ENCODE measurements at places on chromosomes 12 and 14.

- DNase-seq, result no peak
These were observed 8.0 kb upstream of the ATF7IP start for GRCh38 chr12:14357486-14357885.

DNA sequence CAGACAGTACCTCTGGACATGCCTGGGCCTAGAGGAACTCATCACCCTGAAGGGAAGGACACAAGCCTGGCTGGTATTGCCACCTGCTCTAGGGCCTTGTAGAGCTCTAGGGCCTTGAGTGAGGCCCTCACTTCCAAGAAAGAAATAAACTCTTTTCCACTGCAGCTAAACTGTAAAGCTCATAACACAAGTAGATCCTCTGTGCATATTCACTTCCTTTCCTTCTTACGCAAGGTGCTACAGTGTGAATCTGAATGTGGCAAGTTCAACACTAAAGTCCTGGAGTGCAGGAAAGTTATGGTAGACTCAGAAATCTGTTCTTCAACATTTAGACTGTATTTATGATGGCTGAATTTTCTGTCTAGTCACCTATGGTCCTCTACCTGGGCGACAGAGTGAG is 14.5 kb downstream of the RNASE3 start:
- no peak for DNase-seq

GRCh38 chr12:46609273-46609623 is 216.5 kb downstream of the SLC38A4 start:
- DNase-seq, result peak; percentile 18

DNA sequence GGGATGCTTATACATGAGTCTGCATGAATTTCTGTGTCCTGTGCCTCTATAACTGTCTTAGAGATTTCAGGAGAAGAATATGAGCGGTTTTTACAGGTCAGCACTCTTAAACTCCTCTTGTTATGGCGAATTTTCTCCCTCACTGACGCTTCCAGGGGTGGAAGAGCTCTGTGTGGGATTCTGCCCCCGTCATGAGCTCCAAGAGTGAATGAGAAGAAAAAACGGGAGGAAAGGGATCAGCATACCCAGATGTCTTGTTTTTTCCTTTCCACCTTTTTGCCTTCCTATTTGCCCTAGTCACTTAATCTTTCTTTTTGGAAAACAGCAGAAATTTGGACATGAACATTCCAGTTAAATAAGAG is 651 bp downstream of the PFKM start:
- no peak for DNase-seq

DNA sequence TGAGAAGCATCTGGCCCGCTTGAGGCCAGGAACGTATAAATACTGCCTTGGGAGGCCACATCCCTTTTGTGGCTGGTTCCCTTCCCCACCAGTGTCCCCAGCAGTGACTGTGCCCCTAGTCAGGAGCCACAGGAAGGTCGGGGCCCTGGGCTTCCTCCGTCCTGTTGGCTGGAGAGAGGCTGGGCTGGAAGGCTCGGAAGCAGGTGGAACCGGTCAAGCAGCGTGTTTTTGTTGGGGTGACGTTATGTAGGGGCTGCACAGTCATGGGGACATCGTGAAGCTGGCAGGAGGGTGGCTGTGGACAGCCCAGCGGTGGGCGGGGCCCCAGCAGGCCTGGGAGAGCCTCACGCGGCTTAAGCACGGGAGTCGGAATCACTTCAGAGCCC is 10.1 kb downstream of the XRCC3 start:
- no peak for DNase-seq

GRCh38 chr12:53670308-53670707 is 5.6 kb downstream of the ATP5MC2 start:
- no peak for DNase-seq

DNA sequence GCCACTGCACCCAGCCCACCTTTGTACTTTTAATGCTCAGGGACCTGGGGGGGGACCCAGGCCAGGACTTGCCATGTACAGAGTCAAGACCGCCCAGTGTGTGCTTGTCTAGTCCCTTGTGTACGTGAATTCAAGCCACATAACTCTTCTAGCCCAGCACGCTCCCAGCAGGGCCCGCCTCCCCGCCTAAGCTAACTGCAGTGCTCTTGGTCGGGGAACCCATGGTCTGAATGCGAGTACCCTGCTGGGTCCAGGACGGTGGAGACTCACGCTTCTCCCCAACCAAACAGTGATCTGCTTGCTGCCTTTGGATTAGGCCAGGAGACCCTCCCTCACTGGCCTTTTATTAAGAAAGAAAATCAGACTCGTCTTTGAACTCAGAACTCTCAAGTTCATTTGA is 23.3 kb downstream of the CD9 start:
- no peak for DNase-seq

GRCh38 chr12:75672200-75672599 is 160.8 kb upstream of the KRR1 start:
- no peak for DNase-seq

DNA sequence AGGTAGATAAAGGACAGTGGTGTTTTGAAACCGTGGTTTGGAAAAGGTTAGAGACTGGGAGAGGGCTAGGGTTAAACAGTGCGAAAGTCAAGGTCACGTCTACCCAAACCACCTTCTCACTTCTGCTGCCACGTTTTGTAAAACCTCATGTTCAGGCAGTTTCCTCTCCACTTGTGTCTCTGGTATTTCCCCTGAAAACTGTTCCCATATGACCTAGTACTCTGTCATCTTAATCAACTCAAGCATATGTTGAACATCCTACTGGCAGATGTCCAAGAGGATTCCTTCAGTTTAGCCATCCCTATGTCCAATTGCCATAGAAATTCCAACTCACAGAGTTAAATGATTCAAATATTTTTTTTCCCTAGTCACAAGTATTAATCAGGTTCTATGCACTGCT is 17.4 kb downstream of the CLEC4C start:
- DNase-seq, result no peak

DNA sequence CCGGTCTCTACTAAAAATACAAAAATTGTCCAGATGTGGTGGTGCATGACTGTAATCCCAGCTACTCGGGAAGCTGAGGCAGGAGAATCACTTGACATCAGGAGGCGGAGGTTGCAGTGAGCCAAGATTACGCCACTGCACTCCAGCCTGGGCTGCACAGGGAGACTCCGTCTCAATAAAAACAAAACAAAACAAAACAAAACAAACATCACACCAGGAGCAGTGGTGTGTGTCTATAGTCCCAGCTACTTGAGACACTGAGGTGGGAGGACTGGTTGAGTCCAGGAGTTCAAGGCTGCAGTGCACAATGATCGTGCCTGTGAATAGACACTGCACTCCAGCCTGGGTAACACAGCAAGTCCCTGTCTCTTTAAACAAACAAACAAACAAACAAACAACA is 89.5 kb upstream of the HECTD1 start:
- DNase-seq, result no peak

DNA sequence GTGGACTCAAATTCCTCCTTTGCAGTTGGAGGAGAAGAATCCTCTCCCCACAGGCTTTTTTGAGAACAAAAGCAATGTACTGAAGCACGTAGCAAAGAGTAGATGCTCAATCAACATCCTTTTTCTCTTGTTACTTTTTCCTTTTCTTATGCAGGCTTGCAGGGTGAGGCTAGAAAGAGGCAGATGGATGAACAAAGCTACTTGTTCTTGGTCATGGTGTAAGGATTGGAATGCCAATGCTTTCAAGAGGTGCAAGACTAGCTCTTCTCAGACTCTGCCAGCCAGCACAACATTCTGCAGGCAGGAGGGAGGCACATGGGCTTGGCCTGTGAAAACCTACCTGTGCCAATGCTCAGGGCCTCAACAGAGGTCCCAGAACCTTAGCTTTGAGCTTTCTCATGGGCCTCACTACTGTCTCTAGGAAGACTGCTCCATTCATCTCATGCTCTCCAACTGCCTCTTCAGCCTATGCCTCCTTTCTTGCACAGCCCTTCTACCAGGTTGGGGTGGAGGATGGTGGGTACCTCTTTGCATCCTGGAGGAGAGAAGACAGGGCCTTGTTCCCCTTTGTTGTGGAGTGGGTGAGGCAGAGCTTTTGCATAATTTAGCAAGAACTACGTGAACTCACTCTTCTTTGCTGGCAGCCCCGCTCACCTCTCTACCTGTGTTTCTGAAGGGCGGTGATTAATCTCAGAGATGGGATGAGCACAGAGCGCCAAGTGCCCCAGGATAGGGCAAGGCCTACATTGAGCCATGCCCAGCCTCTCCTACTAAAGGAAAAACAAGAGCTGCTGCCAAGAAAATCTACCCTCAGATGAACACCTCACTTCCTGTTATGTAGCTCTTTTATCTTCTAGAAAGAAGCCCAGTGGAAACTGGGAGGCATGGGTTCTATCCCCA is 1119.7 kb downstream of the VRK1 start:
- DNase-seq, result no peak

- peak; percentile 78 for DNase-seq
These were observed at the start of gene RNU6-7 for GRCh38 chr14:32201816-32202490. Gene RNU6-7 (plus strand): TSS chr14:32202045.

GRCh38 chr12:13181375-13182070 is 15.0 kb upstream of the EMP1 start:
- no peak for DNase-seq

DNA sequence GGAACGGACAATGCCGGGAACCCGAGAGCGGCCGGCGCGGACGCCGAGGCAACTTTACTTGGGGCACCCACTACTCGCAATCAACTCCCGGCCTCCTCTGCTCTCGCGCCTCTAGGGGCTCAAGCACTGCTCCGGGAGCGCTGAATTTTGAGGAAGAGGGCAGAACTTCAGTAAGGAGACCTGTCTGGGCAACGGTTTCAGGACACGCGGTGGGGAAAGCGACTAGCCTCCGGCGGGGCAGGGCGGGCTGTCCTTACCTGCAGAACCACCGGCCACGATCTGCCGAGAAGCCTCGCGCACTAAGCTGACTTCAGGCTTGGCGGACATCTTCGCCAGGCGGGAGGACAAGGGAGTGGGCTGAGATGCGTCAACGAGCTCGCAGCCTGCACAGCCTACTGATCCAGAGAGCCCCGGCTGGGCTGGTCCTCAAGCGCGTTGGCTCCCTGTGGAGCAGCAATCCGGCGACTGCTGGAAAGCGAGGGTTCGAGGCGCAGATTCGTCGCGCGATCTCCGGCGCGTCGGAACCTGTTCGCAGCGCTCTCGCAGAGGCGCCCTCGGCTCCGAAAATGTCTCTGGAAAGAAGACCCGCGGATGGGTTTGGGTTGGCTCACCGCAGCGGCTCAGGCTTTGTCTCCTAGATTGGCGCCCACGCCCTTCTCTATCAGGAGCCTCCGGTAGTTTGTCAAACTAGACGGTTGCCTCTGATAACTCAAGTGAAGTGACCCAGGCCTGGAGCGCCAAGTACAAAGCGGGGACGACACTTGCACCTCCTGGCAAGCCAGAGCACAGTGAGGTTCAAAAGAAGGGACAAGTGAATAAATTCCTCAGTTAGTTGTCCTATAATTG is at the start of gene SLC25A21:
Gene SLC25A21 (minus strand): TSS at position 583 of the 846 bp plus-strand sequence.
- DNase-seq, result peak; percentile 91

- DNase-seq, result no peak
These were observed 36.9 kb upstream of the ATP23 start for GRCh38 chr12:57904426-57904825.

DNA sequence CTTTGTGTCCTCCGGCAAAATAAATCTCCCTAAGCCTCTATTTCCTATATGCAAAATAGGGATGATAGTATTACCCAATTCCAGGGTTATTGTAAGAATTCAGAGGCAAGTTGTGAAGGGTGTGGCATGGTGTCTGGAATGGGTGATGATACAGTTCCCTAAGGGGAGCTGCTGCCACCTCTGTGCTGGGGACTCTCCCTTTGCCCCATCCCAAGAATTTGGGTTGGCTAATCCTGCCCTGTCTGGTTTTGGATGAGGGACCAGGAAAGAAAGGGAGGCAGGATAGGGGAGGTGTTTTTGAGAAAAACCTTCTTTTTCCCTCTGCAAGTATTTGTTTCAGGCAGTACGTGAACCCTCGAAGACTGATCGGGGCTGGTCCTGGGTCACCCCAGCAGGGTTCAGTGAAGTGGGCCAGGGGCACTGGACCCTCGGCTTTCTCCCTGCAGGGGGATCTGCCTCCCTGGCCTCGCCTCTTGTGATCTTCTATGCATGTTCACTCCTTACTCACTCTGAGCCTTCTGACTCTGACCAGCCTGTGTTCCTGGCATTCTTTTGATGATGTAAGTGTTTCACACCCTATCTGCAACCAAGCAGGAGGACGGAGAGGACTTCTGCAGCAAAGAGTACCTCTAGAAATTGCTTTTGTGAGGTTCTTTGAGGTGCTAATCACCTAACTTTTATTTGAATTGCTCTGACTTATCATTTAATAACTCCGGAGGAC is 60.8 kb downstream of the RASSF3 start:
- DNase-seq, result no peak

DNA sequence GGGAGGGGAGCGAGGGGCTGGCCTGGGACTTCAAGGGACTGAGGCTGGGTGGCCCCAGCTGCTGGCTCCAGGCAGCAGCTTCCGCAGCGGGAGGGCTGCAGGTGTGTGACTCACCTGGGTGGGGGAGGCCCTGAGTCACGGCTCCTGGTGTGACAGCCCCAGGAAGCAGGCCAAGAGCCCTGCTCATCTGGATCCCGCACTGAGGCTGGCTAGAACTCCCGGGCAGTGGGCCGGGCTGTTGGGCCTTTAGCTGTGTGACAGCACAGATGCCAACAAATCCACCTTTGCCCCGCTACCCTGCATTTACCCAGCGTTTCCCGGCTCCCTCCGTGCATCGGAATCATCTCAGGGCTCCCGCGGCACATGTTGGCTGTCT is 180.0 kb upstream of the PRMT8 start:
- DNase-seq, result no peak

GRCh38 chr12:96648923-96649322 is 159.5 kb downstream of the CFAP54 start:
- no peak for DNase-seq

GRCh38 chr14:40292664-40293063 is 860.4 kb upstream of the FBXO33 start:
- no peak for DNase-seq

GRCh38 chr12:23084236-23084995 is 459.4 kb downstream of the ETNK1 start:
- DNase-seq, result no peak

GRCh38 chr12:128387811-128388422 is 120.9 kb downstream of the TMEM132C start:
- DNase-seq, result no peak

GRCh38 chr14:101497684-101498525 is 63.4 kb upstream of the DIO3 start:
- DNase-seq, result no peak

DNA sequence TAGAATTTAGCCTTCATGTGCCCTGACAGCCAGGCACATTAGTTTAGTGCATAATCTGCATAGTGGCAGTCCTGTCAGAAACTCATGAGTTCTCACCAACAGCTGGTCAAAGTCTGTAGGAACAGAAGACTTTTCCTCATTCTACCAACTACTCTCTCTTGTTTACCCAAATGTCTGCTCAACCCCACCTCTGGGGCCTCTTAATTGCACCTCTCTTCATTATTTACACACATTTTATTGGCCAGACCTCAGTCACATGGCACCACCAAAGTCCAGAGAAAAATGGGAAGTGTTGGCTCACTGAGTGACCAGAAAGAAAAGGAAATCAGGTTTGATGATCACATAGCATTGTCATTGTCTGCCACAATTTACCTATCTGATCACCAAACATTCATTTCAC is 114.6 kb upstream of the PLXNC1 start:
- DNase-seq, result no peak

- no peak for DNase-seq
These were observed 149.0 kb downstream of the TGFB3 start for GRCh38 chr14:75832621-75833297.

- DNase-seq, result peak; percentile 51
These were observed 123.9 kb downstream of the BRMS1L start for GRCh38 chr14:35949920-35950513.

GRCh38 chr12:117875744-117876435 is 92.9 kb downstream of the KSR2 start:
- peak; percentile 91 for DNase-seq

- no peak for DNase-seq
These were observed 323.8 kb downstream of the RGS6 start for GRCh38 chr14:72256055-72256454.

Data from NCI-H2227 treated with DMSO at 0.1 percent for 48 hours (cell line).